ENCODE measurements at places on chromosomes 4 and X. TPM values are rescaled to one million over a fixed set of nuclear protein-coding genes. Genes with fewer than 3 reads are reported as not detected.

Gene NDST3
- 8.2 TPM for total RNA-seq

Gene HDX
- total RNA-seq: 15.7 TPM

Gene NAA10
- 35.3 TPM for total RNA-seq

Gene HS3ST1
- total RNA-seq: 2.3 TPM

Gene PLP1
- 123 TPM for total RNA-seq

Gene ASB12
- 0.38 TPM for total RNA-seq

Gene INTU
- total RNA-seq: 48.4 TPM

Gene TLR2
- total RNA-seq: 8.7 TPM

Gene EGF
- total RNA-seq: 20.8 TPM
